ENCODE measurements at places on chromosomes 2 and 18.

GRCh38 chr2:133884739-133885381 lies 316.6 kb upstream of the NCKAP5 start:
- DNase-seq: no peak

- no peak for DNase-seq
Observed at GRCh38 chr2:102094917-102095316, 47.6 kb upstream of the IL1R1 start.

GRCh38 chr2:120954939-120955338 lies 219.3 kb downstream of the GLI2 start:
- DNase-seq: no peak

GRCh38 chr2:42722320-42723190 lies 41.4 kb downstream of the OXER1 start:
- DNase-seq: no peak

DNA sequence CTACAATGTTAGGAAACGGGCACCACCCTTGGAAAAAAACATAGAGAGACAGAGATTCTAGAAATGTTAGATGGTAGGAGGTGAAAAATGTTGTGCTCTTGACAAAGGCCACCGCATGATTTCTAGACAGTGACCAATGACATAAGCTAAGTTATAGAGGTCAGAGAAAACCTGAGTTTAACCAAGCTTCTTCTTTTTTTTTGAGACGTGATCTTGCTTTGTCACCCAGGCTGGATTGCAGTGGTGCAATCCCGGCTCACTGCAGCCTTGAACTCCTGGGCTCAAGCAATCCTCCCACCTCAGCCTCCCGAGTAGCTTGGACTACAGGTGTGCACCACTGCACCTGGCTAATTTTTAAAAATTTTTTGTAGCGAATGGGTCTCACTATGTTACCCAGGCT lies 13.0 kb downstream of the FER1L5 start:
- DNase-seq: no peak

- DNase-seq: no peak
Observed at GRCh38 chr2:45975752-45976517, 321.3 kb upstream of the EPAS1 start.

DNA sequence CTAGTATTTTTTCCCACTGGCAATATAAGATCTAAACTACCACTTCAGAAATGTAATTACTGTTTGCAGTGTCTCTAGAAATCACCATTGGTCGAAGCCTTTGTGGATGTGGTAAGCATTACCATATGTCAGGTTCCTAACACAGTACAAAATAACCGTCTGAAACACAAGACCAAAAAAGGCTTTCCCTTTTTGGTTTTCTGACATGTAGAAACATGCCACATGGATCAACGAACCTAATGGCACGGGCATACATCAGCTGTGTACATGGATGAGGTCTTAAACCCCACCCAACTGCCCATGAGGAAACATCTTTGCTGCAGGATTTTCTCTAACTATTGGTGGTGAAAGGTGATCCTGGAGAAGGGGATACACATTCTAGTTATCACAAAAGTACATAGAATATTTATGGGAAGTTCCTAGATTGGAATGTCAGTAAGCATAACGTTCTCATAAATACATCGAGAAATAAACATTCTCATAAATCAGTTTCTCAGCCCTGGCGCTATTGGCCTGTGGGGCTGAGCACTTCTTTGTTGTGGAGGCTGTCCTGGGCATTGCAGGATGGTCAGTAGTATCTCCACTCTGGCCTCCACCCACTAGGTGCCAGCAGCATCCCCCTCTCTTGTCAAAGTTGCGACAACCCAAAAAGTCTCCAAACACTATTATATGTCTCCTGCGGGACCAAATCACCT lies 9.0 kb downstream of the VIT start:
- no peak for DNase-seq

DNA sequence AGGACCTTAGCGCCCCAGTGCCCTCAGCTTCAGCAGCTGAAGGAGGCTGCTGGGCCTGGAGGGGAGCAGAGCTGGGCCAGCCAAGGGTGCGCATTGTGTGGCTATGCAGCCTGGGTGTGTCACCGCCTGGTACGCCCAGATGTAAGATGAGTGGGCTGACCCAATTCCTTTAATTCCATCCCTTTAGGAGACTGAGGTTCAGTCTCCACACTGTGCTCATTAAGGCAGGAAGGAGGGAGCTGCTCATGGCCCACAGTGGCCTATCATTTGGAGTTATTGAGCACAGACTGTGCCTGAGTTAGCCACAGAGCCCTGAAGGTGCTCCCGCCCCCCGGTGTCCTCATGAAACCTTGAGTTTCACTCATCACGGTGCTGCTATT lies 194.1 kb upstream of the GLI2 start:
- DNase-seq: no peak

GRCh38 chr2:65215946-65216345 lies 11.7 kb upstream of the ACTR2 start:
- DNase-seq: no peak

DNA sequence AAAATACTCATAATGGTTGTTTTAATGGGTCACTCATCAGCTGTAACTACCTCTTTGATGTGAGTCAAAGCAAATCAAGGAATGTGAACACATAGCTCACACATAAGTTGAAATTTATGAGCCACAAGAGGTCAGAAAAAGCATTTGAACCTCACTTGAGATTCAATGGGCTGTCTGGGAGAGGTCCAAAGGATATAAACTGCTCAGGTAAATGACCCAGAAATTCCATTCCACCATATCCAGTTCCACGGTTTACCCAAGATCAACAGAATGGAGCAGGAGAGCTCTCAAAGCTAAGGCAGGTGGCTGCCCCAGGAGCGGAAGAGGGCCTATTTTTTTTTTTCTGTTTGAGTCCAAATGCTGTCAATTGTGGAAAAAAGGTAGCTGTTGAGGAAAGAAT lies 464.1 kb downstream of the TNS1 start:
- DNase-seq: no peak

Data from central memory CD4-positive, alpha-beta T cell (primary cell).